ENCODE measurements at places on chromosomes 4 and X. TPM values are rescaled to one million over a fixed set of nuclear protein-coding genes. Genes with fewer than 3 reads are reported as not detected.

- no peaks in the 10 kb centered on the region for H3K36me3 ChIP-seq
- H3K27me3 ChIP-seq, result no peaks in the 10 kb centered on the region
- no peak for DNase-seq
- H3K4me3 ChIP-seq, result no peak overlapping the region
- no peak overlapping the region for H3K27ac ChIP-seq
Observed at GRCh38 chr4:57149833-57150232, 39.6 kb upstream of the IGFBP7 start.

Gene DKK2
- total RNA-seq, result 0.18 TPM

GRCh38 chr4:102862747-102863146 is 6.0 kb upstream of the CISD2 start:
- H3K4me3 ChIP-seq, result no peak overlapping the region
- H3K36me3 ChIP-seq, result 0 out of 2 replicates have a peak, but pooled peaks cover 2% of the 10 kb centered on the region
- no peaks in the 10 kb centered on the region for H3K27me3 ChIP-seq

Gene MAGEC2
- 2.3 TPM for total RNA-seq

Gene FGFBP2
- total RNA-seq, result not detected

DNA sequence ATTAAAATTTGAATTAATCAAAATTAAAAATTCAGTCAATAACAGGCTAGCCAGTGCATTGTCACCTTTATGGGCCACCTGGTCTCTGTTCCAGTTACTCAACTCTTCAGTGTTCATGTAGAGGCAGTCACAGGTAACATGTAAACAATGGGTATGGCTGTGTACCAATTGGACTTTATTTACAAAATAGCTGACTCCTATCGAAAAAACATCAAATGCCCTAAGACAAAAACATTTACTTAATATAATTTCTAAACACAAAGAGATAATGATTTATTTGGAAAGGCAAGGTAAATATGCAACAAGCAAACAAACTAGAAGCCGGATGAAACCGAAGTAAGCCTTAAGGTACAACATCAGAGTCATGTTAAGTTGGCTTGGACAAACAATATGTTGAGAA is 8.8 kb downstream of the TMEM150C start:
- H3K4me1 ChIP-seq, result no peaks in the 10 kb centered on the region
- no peaks in the 10 kb centered on the region for H3K27me3 ChIP-seq
- no peak overlapping the region for H3K27ac ChIP-seq
- no peak overlapping the region for H3K4me3 ChIP-seq

GRCh38 chr4:176814770-176815169 is 22.0 kb upstream of the VEGFC start:
- H3K4me1 ChIP-seq, result no peaks in the 10 kb centered on the region
- H3K36me3 ChIP-seq, result no peaks in the 10 kb centered on the region
- H3K27ac ChIP-seq, result no peak overlapping the region
- no peaks in the 10 kb centered on the region for H3K27me3 ChIP-seq
- DNase-seq, result no peak

- no peak overlapping the region for H3K4me3 ChIP-seq
- peaks cover 34% of the 10 kb centered on the region for H3K4me1 ChIP-seq
- H3K36me3 ChIP-seq, result no peaks in the 10 kb centered on the region
- H3K27me3 ChIP-seq, result no peaks in the 10 kb centered on the region
Observed at GRCh38 chr4:141642063-141642462, 5.7 kb downstream of the IL15 start.

Gene RAI2
- not detected for total RNA-seq

DNA sequence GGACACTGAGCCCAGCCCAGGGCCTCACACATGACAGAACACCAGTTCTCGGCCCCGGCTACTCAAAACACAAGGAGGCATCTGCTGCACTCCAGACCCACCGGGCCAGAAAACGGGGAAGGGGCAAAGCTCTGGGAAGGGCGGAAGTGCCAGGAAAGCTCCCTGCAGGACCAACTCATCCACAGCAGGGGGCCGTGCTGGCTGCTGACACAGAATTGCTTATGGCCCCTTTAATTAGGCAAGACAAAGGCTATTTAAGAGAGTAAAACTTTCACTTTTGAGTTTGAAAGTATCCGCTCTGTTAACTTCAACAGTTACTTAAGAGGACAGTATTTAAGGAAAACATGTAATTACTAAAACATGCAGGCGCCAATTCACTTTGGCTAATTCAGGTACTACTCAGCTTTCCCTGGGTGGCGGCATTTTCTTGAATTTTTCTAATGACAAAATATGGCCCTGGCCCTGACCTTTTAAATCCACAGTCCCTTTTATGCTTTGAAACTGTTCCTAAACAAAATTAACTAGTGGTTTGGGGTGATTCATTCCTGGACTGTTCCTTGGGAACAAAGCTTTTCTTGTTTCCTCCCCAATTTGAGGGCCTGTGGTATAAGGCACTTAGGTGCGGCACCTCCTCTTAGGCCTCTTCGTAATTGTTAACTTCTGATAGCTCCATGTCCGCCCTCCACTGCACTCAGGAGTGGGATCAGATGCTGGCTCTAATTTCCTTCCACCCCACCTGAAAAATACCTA is 40.4 kb downstream of the NSG1 start:
- no peaks in the 10 kb centered on the region for H3K27me3 ChIP-seq
- DNase-seq, result no peak
- no peaks in the 10 kb centered on the region for H3K36me3 ChIP-seq
- H3K4me3 ChIP-seq, result no peak overlapping the region

GRCh38 chr4:57043347-57044251 is 64.9 kb downstream of the POLR2B start:
- H3K4me3 ChIP-seq, result no peak overlapping the region
- no peak overlapping the region for H3K27ac ChIP-seq

GRCh38 chrX:48683411-48683982 is at the start of gene WAS:
TSS of gene WAS (plus strand) at chrX:48683799. CDS start at chrX:48683854, 55 bp downstream.
- no peaks in the 10 kb centered on the region for H3K36me3 ChIP-seq
- no peaks in the 10 kb centered on the region for H3K27me3 ChIP-seq
- H3K27ac ChIP-seq, result no peak within 1 kb of the TSS
- DNase-seq, result no peak

DNA sequence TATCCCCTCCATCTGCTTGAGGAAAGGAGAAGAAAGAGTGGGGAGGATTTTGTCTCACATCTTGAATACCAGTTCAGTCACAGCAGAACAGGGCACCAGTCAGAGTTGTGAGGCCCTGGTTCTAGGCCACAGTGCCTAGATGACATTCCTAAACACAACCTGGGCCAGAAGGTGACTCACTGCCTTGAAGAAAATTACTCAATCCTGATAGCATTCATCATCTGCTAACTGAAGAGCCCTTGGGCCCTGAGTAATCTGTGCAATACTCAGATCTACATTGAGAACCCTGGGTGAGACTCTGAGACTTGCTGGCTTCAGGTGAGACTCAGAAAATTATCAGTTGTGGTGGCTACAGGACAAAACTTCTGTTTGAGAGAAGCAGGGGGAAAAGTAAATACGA is 20.5 kb upstream of the PRR32 start:
- no peak overlapping the region for H3K27ac ChIP-seq
- H3K27me3 ChIP-seq, result no peaks in the 10 kb centered on the region
- H3K4me3 ChIP-seq, result no peak overlapping the region
- no peaks in the 10 kb centered on the region for H3K4me1 ChIP-seq

DNA sequence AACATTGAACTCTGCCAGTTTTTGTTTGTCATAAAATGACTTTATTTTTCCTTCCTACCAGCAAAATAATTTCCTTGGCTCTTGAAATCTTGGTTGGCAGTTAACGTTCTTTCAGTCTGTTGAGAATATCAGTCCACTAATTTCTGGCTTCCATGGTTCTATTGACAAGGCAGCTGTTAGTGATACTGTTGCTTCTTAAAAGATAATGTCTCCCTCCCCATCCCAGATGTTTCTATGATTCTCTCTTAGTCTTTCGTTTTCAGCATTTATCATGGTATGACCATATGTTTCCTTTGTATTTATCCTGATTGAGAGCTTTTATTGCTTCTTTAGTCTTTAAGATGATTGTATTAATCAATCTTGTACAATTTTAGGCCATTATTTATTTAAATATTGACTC is 81.1 kb upstream of the STK26 start:
- no peak overlapping the region for H3K4me3 ChIP-seq
- H3K27ac ChIP-seq, result no peak overlapping the region
- DNase-seq, result no peak
- H3K36me3 ChIP-seq, result no peaks in the 10 kb centered on the region
- no peaks in the 10 kb centered on the region for H3K4me1 ChIP-seq

- H3K36me3 ChIP-seq, result peaks cover 25% of the 10 kb centered on the region
- no peak overlapping the region for H3K27ac ChIP-seq
- DNase-seq, result no peak
- no peaks in the 10 kb centered on the region for H3K27me3 ChIP-seq
Observed at GRCh38 chrX:120456973-120457372, 12.1 kb downstream of the LAMP2 start.

Gene COL4A5
- total RNA-seq, result 9.5 TPM

Gene SPP1
- 0.87 TPM for total RNA-seq

Gene PDZD4
- total RNA-seq, result 7.1 TPM

Gene CLDN22
- total RNA-seq, result not detected

- H3K36me3 ChIP-seq, result no peaks in the 10 kb centered on the region
- H3K4me3 ChIP-seq, result no peak overlapping the region
- DNase-seq, result no peak
- peaks cover 3% of the 10 kb centered on the region for H3K4me1 ChIP-seq
- H3K27ac ChIP-seq, result no peak overlapping the region
Observed at GRCh38 chr4:81599742-81600380, 128.2 kb upstream of the RASGEF1B start.

DNA sequence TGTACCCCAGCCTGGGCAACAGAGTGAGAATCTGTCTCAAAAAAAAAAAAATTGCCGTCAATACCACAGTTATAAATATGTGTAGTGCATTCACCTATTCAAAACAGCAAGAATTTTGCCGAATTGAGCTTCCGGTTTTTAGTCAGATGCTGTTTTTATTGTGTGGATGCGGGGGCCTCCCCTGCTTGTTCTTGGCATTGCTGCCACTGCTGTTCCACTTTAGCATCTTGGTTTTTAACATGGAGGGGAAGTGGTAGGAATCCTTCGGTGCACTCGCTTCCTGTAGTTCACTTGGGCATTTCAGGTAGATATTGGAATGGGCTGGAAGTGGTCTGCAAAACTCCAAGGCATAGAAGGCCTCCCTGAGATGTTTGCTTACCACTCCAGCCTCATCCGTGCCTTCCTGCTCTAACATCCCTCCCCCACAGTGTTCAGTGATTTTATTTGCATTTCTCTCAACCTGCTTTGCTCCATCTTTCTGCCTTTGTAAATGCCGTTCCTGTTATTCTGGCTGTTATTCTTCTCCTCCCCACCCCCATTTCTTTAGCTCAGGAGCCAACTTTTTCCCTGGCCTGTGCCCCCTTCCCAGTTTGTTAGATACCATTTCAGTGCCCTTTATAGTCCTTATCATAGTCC is 25.5 kb downstream of the MOB1B start:
- H3K27ac ChIP-seq, result no peak overlapping the region
- H3K4me3 ChIP-seq, result no peak overlapping the region
- H3K27me3 ChIP-seq, result no peaks in the 10 kb centered on the region
- no peaks in the 10 kb centered on the region for H3K36me3 ChIP-seq
- H3K4me1 ChIP-seq, result peaks cover 10% of the 10 kb centered on the region
- DNase-seq, result no peak

Gene SLC16A2
- 46.0 TPM for total RNA-seq

All from SJCRH30 (cell line).